ENCODE measurements at places on chromosomes 3 and 15.
A peak's percentile ranks its signal among the peaks of the same experiment; 100 is the strongest.

GRCh38 chr3:69087030-69087791, 2.5 kb downstream of the ARL6IP5 start:
- H3K36me3 ChIP-seq, result no peaks in the 10 kb centered on the region
- no peak for DNase-seq
- peak overlapping the region; percentile 93 for H3K4me3 ChIP-seq
- H3K27me3 ChIP-seq, result no peaks in the 10 kb centered on the region
- H3K4me1 ChIP-seq, result peaks cover 61% of the 10 kb centered on the region

DNA sequence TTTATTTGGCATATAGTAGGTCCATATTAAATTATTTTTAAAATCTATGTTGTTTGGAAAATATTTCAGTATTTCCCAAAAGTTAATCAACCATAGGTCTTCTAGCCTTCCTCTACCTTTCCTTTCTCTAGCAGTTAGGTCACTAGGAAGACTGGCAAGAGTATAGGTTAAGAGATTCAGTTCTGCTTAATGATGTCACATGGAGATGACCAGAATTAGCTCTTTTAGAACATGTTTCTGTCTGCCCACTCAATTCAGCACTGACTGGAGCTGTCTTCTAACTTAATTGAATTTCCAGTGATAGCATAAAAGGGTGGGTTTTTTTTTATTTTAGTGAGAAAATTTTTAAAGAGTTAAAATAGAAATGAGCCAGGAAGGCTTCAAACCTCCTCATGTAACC, 23.8 kb upstream of the ZBED2 start:
- H3K27me3 ChIP-seq, result no peaks in the 10 kb centered on the region
- no peak overlapping the region for H3K4me3 ChIP-seq
- H3K27ac ChIP-seq, result no peak overlapping the region
- no peak for DNase-seq

DNA sequence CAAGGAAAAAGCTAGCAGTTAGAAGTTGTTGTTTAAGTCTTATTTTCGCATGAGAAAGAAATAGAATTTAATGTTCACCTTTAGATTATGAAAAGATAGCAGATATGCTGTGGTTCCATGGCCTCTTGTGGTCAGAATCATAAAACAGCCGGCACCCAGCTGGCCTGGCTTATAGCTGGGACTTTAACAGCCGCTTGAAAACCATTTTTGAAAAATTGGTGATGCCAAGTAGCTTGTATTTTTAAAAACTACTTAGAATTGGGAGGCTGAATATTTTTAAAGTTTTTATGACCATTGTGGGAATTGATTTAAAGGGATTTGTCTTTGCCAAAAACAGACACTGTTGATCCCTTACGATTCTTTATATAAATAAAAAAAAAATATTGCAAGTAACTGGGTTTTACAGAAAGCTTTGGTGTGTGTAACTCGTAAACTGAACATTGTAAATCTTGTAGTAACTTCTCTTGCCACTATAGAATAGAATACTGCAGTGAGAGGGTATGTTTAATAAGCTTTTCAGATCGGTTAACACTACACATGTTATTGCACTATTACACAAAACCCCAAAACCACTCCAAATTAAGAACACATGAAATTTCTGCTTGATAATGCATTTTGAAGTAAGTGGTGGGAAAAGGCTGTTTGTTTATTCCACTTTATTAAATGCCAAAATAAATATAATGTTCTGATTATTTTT, 6.6 kb downstream of the ARRDC4 start:
- H3K4me1 ChIP-seq, result peaks cover 49% of the 10 kb centered on the region
- DNase-seq, result peak; percentile 17
- H3K27ac ChIP-seq, result peak overlapping the region; percentile 72
- peaks cover 37% of the 10 kb centered on the region for H3K36me3 ChIP-seq
- H3K27me3 ChIP-seq, result no peaks in the 10 kb centered on the region

DNA sequence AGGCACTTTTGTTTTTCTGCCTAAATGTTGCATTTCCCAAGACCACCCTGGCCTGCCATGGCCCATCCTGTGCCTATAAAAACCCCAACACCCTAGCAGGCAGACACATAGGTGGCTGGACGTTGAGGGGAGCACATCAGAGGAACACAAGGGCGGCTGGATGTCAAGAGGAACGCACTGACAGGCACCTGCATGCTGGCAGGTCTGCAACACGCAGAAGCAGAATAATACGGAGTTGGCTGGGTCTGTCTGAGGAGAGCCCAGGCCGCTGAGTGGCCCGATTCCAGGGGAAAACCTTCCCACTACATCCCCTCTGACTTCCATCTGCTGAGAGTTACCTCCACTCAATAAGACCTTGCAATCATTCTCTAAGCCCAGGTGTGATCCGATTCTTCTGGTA, 765.6 kb downstream of the PLOD2 start:
- H3K27ac ChIP-seq, result no peak overlapping the region
- no peaks in the 10 kb centered on the region for H3K36me3 ChIP-seq
- no peak overlapping the region for H3K4me3 ChIP-seq
- no peaks in the 10 kb centered on the region for H3K27me3 ChIP-seq
- no peaks in the 10 kb centered on the region for H3K4me1 ChIP-seq
